Natural killer cell treated with Interleukin-12 subunit alpha and Interleukin-12 subunit beta and Interleukin-15 and Interleukin-18, amount 100 ng/mL, for 72 hours (primary cell): ENCODE measurements at places on chromosomes 3 and 15. TPM values are rescaled to one million over a fixed set of nuclear protein-coding genes. Genes with fewer than 3 reads are reported as not detected.
A peak's percentile ranks its signal among the peaks of the same experiment; 100 is the strongest.

Gene ITPKA
- total RNA-seq, result not detected

Gene CHRM5
- not detected for total RNA-seq

GRCh38 chr15:59741274-59741906 lies 52.3 kb upstream of the BNIP2 start:
- peaks cover 4% of the 10 kb centered on the region for H3K36me3 ChIP-seq
- H3K27me3 ChIP-seq, result peaks cover 22% of the 10 kb centered on the region

Gene SH2D7
- total RNA-seq, result not detected

GRCh38 chr3:78015856-78016255 lies 976.0 kb downstream of the ROBO2 start:
- no peak for DNase-seq
- H3K27me3 ChIP-seq, result no peaks in the 10 kb centered on the region
- H3K27ac ChIP-seq, result no peak overlapping the region
- no peaks in the 10 kb centered on the region for H3K4me1 ChIP-seq

DNA sequence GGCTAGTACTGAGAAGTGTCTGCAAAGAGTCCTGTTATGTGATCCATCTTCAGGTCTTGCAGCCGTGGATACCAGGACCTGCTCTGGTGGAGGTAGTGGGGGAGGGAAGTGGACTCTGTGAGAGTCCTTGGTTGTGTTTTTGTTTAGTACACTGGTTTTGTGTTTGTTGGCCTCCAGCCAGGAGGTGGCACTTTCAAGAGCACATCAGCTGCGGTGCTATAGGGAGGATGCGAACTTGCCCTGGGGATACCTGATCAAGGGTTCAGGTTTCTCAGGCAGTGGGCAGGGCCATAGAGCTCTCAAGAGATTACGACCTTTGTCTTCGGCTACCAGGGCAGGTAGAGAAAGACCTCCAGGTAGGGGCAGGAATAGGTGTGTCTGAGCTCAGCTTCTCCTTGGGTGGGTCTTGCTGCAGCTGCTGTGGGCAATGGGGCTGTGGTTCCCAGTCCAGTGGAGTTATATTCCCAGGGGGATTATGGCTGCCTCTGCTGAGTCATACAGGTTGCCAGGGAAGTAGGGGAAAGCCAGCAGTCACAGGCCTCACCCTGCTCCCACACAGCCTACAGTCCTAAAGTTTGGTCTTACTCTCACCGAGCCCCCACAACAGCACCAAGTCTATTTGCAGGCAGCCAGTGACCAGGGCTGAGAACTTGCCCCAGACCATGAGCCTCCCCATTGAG lies 132.8 kb upstream of the NPHP3 start:
- H3K36me3 ChIP-seq, result no peaks in the 10 kb centered on the region
- H3K4me1 ChIP-seq, result no peaks in the 10 kb centered on the region
- no peak overlapping the region for H3K4me3 ChIP-seq
- H3K27me3 ChIP-seq, result no peaks in the 10 kb centered on the region
- no peak overlapping the region for H3K27ac ChIP-seq
- DNase-seq, result no peak

- H3K27ac ChIP-seq, result peak overlapping the region; percentile 33
- H3K36me3 ChIP-seq, result no peaks in the 10 kb centered on the region
- H3K27me3 ChIP-seq, result peaks cover 6% of the 10 kb centered on the region
- H3K4me3 ChIP-seq, result peak overlapping the region; percentile 81
- H3K4me1 ChIP-seq, result peaks cover 31% of the 10 kb centered on the region
Measured at GRCh38 chr3:45034612-45035252, 8.6 kb downstream of the CLEC3B start.

DNA sequence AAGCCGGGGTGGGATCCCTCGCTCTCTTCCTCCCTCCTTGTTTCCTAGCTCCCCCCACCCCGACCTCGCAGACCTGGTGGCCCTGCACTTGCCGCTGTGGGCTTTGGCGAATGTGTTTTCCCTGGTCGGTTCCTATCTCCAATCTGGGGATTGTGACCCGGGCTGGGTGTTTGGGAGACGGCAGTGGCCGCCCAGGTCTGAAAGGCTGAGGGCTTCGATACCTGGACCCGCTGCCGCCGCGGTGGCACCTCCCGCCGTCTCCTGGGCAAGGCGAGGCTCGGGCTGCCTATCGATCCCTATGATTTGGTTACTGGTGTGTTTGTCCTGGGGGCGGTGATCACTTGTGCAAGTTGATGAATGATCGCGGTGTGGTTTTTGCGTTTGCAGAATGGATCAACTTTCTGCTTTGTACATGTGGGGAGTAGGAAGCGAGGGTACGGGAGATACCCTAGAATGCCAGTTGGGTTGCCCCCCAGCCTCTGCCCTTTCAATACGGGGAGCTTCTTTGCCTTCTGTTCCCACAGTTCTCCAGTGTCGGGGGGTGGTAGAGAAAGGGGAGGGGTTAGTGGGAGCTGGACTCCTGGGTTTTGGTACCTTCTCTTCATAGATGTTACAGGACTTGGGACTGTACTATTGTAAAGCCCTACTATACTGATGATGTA lies 3.0 kb downstream of the BBX start:
- H3K36me3 ChIP-seq, result peaks cover 5% of the 10 kb centered on the region
- H3K4me3 ChIP-seq, result peak overlapping the region; percentile 99
- no peak for DNase-seq
- no peaks in the 10 kb centered on the region for H3K27me3 ChIP-seq
- peak overlapping the region; percentile 90 for H3K27ac ChIP-seq

Gene ATP13A5
- not detected for total RNA-seq

Gene POLR2M
- 47.5 TPM for total RNA-seq

GRCh38 chr3:131038326-131038725 lies 11.6 kb downstream of the NEK11 start:
- no peak overlapping the region for H3K4me3 ChIP-seq
- DNase-seq, result no peak
- H3K27ac ChIP-seq, result no peak overlapping the region
- no peaks in the 10 kb centered on the region for H3K27me3 ChIP-seq

Gene CLDN18
- total RNA-seq, result not detected

Gene HDC
- total RNA-seq, result 93.2 TPM

DNA sequence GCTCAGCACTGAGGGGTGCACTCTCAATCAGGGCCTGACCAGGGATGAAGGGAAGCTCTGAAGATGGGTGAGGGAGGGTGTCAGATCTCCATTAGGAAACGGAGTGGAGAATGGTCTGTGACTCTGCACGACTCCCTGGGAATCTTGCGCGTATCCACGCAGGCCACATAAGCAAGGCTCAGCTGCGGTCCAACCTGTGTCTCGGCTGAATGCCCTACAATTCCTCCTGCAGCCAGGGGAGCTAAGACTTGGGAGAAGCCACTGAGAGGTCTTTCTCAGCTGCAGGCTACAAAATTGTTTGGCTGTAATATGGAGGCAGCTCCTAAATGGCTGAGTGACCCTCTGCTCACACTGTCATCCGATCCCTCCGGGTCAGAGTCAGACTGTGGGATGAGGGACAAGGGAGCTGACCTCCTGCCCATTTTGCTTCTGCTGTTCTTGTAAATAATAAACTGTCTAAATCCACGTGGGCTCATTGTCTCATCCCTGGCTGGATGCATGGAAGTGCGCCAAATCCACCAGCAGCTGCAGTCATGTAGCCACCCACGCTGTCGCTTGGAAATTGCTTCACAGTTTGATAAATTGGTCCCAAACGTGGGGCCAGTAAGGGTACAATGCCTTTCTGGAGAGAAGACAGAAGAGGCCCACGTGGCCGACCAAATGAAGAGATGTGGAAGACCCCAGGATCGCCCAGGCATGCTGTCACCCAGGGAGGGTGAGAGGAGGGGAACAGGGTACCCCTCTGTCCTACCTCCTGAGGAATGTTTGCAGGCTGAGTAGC lies 30.5 kb downstream of the ALS2CL start:
- H3K27ac ChIP-seq, result no peak overlapping the region
- DNase-seq, result no peak
- H3K27me3 ChIP-seq, result no peaks in the 10 kb centered on the region
- H3K4me1 ChIP-seq, result no peaks in the 10 kb centered on the region

Gene GOLGA8J
- not detected for total RNA-seq

Gene RPUSD3
- total RNA-seq, result 71.2 TPM

GRCh38 chr3:171351676-171352075 lies 108.5 kb downstream of the TNIK start:
- H3K4me3 ChIP-seq, result no peak overlapping the region
- no peaks in the 10 kb centered on the region for H3K27me3 ChIP-seq
- H3K36me3 ChIP-seq, result no peaks in the 10 kb centered on the region
- no peak for DNase-seq
- no peak overlapping the region for H3K27ac ChIP-seq

DNA sequence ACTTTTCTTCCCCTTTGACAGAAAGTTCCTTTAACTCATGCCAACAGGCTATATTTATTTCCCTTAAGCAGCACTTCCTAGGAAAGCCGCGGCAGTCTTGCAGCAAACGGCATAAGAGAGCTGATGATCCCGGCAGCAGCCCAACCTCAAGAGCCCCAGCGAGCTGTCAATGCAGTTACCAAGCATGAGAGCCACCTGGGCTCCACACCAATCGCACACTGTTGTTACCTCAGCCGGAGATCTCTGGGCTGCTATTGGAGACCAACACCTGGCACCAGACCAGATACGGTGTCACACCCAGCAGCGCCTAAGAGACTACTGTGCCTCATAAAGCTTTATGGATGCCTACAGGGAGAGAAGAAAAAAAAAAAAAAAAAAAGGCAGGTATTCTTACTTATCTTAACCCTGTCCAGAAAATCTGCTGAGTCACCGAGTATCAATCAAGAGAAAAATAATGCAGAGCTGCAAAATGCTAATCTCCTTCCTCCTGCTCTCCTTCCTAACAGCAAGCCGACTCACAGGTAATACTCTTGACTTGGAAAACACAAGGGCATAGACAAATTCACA lies 11.7 kb downstream of the ABCC5 start:
- DNase-seq, result no peak
- H3K27ac ChIP-seq, result peak overlapping the region; percentile 27
- H3K27me3 ChIP-seq, result no peaks in the 10 kb centered on the region
- peaks cover 3% of the 10 kb centered on the region for H3K36me3 ChIP-seq
- peaks cover 9% of the 10 kb centered on the region for H3K4me1 ChIP-seq

Gene MTFMT
- 17.8 TPM for total RNA-seq

- no peak overlapping the region for H3K27ac ChIP-seq
- H3K4me3 ChIP-seq, result no peak overlapping the region
- H3K36me3 ChIP-seq, result no peaks in the 10 kb centered on the region
- no peaks in the 10 kb centered on the region for H3K4me1 ChIP-seq
- no peak for DNase-seq
Measured at GRCh38 chr3:168362661-168363247, 267.0 kb upstream of the GOLIM4 start.

Gene CNTN4
- not detected for total RNA-seq

DNA sequence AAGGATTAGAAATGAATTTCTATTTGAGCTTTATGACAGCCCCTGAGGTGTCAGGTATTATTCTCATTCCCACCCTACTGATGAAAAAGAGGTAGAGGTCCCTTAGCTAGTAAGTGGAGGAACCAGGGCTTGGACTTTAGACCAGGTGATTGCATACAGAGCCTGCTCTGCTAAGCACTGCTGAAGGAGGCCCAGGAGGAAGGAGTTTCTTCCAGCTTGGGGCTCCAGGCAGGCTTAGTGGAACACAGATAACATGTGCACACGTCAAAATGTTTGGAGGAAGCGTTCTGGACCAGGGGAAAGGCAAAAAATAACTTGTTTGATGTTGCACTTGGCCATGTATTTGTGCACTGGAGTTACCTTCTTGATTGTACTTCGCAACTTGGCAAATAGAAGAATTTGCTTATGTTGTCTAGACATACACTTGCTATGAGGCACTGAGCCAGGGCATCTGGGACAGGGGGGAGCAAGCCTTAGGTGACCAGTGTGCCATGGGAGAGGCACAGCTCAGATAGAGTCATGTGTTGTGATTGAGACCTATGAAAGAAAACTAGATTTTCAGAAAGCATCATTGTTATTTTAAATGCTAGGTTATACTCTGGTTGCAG lies 22.4 kb downstream of the IFT122 start:
- no peak overlapping the region for H3K27ac ChIP-seq
- no peaks in the 10 kb centered on the region for H3K27me3 ChIP-seq
- no peaks in the 10 kb centered on the region for H3K36me3 ChIP-seq
- no peak overlapping the region for H3K4me3 ChIP-seq
- no peaks in the 10 kb centered on the region for H3K4me1 ChIP-seq

Gene SOX2
- total RNA-seq, result not detected

Gene PLCH1
- total RNA-seq, result 0.24 TPM

Gene HTR3E
- total RNA-seq, result not detected

Gene CHRNA7
- 1.2 TPM for total RNA-seq
